ENCODE measurements at places on chromosomes 12 and 14.

DNA sequence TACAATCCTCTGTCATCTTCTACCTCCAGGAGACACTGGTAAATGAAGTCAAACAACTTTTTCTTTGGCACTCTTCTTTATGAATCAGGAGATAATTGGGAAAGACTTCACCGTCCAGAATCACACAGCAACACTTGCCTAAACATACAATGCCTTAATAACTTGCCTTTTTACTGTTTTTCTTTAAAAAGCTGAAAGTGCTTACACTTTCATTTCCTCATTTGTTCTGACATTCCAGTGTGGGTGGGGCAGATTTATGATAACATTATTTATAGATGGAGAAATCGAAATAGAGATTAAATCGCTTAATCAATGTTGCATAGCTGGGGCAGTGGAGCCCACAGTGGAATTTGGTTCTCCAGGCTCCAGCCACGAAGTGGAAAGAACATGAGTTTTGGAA, 2.8 kb upstream of the FRS2 start:
- DNase-seq: no peak

- no peak for DNase-seq
Observed at GRCh38 chr14:101843665-101844064, 82.2 kb downstream of the PPP2R5C start.

DNA sequence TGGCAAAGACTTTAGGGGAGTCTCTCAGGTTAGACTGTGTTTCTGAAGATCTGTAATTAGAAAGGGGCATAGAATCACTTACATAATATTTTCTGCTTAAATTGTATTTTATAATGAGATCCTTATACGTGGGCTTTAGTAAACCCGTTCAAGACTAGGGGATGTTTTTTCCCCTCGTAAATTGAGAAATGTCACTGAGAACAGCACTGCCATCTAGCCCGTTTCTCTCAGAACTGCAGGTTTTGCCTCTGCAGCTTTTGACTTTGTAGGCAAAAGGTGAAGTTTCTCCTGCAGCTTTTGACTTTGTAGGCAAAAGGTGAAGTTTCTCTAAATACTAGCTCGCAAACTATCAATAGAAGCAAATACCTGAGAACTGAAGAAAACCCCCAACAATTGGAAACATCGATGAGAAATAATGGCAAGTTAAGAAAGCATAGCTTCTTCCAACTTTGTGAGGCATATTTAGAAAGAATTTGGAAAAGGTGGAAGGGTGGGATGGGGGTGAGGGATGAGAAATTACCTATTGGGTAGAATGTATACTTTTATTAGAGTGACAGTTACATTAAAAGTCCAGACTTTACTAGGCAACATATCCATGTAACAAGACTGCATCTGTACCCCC, 9.9 kb upstream of the ASPG start:
- DNase-seq: no peak

DNA sequence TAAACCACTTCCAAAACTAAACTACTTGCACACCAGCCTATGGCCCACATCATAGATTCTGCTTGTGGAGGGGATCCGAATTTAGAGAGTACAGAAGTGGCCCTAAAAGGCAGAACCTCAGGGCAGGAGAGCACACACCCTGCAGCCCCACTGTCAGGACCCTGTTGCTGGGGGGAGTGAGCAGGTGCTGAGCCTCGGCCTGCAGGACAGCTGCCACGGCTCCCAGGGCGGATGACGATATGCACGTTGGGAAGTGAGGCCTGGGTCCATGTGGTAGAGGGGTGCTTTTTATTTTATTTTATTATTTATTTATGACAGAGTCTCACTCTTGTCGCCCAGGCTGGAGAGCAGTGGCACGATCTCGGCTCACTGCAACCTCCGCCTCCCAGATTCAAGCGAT, 73.5 kb downstream of the TNFAIP2 start:
- no peak for DNase-seq
